ENCODE measurements at places on chromosomes 5 and 9. TPM values are rescaled to one million over a fixed set of nuclear protein-coding genes. Genes with fewer than 3 reads are reported as not detected.

Gene ADGRD2
- 0.25 TPM for polyA plus RNA-seq

DNA sequence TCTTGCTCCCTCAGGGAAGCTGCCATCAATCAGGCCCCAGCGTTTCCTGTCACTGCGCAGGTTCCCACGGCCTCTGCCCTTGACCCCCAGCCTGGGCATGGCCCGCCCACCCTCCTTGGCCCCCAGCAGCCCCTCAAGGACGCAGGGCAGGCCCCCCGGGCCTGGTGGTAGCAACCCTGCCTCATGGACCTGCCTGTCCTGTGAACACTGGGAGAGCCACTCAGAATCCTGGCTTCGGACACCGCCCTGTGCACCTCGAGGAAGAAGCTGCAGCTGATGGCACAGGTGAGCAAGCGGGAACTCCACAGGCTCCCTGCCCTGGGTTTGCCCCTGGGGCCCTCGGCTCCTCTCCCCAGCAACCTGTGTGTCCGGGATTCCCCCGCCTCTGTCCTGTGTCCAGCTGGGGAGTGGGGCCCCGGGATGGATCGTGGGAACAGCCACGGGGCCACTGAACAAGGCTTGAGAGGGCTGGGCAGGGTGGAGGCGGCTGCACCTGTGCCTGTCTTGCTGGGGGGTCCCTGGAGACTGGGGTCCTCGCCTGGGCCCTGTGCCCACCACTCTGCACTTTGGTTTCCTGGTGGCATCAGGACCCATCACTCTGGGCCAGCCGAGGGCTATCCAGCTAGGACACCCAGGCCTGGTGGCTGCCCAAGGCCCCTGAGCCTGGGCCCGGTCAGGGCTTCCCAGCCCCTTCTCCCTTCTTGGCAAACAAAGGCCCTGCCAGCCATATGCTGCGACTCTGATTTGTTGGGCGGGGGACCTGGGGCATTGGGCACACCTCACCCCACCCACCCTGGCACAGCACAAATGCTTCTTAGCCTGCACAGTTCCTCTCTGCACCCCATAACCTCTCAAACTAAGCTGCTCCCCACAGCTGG is 33.5 kb upstream of the EGFL7 start:
- no peak for DNase-seq

DNA sequence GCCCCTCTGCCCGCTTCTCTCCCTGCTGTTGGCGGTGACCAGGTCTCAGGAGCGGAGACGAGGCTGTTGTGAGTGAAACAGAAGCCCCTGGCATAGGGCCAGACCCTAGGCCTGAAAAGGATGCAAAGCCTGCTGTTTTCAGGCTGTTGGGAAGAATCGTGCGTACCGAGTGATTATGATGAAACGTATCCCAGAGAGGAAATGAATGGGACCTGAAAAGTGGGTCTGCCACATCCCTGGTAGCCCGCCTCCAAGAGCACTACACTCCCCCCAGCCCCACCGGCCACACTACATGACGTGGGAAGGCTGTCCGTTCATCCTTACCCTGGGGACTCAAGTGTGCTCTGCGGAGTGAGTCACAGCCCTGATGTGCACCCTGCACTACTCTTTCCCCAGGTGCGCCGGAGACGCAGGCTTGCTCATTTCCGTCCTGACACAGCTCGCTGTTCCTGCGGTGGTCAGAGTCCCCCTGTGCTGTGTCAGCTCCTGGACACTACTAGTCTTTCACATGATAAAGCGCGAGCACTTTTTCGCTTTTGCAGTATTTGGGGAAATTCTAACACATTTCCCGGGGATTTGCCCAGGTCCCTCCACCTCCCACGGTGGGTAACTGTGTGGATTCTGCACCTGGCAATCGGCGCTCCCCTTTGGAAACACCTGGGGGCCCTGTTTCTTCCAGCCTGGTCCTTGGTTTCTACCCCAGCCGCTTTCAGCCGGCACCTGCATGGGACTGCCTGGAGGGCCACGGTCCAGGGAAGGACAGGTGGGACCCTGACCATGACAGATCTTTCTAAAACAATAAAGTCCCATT is 91.5 kb downstream of the ANKRD33B start:
- peak; percentile 49 for DNase-seq

GRCh38 chr5:139886213-139886612 is 90.6 kb downstream of the PSD2 start:
- DNase-seq: no peak

DNA sequence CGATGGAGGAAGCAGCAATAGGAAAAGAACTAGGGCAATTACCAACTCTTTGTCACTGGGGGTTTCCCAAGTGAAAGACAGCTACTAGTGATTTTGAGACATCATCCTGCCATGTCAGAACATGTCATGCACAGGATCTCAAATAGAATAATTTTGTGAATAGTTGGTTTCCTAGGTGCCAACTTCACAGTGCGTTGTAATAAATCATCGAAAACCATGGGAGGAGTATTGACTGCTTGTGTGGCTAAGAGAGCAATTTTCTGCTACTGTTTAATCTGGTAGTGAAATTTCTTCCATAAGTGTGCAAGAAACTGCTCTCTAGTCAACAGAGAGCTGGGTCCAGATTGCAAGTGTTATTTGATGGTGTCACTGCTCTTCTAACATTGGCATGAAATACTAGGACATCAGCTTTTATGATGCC is 168.6 kb downstream of the NNT start:
- no peak for DNase-seq
